Stimulated activated CD8-positive, alpha-beta memory T cell treated with anti-CD3 and anti-CD28 coated beads, Interleukin-4, amount 100 ng/mL, for 1 hour (primary cell): ENCODE measurements at places on chromosomes 1 and 21.

DNA sequence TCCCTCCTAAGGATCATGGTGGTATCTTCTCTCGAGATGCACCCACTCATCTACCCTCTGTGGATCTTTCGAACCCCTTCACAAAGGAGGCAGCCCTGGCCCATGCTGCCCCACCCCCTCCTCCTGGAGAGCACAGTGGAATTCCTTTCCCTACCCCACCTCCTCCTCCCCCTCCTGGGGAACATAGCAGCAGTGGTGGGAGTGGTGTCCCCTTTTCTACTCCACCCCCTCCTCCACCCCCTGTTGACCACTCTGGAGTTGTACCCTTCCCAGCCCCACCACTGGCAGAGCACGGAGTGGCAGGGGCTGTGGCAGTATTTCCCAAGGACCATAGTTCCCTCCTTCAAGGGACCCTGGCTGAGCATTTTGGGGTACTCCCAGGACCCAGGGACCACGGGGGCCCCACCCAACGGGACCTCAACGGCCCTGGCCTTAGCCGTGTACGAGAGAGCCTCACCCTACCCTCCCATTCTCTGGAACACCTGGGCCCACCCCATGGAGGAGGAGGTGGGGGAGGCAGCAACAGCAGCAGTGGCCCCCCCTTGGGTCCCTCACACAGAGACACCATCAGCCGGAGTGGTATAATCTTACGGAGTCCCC, 14.5 kb upstream of the TARS2 start:
- DNase-seq: no peak

DNA sequence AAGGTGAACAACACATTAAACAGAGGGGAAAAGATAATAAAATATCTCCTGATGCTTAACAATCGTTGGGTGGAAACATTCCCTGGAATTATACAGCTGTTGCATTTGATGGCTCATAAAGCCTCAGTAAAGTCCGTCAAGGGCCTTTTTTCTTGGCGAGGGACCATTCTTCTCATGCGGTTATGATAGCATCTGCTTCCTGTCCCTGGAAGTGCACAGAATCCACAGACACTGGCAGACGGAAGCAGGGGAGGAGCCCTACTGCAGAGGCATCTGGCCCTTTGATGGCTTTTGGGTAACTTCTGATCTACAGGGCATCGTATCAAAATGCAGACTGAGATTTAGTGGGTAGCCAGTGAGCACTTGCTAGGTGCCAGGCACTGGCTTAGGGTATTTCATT, 286.9 kb downstream of the KIF26B start:
- DNase-seq: no peak

DNA sequence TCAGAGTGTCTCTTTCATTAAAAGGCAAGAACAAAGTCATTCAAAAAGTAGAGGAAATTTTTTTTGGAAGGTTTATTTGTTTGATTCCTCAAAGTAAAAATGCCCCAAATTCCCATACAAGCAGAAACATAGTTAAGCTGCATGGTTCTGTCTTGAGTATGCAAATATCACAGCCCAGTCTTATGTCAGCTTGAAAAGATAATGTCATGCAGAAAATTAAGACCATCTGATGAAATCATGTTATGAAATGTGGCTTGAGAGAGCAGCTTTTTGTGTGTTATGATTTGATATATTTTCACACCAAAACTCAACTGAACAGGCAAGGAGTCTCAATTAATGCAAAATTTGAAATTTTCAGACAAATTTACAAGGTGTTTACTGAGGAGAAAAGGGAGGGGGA, 411.0 kb downstream of the LMO4 start:
- DNase-seq: no peak

GRCh38 chr1:15981679-15982078, 5.8 kb upstream of the ZBTB17 start:
- no peak for DNase-seq

DNA sequence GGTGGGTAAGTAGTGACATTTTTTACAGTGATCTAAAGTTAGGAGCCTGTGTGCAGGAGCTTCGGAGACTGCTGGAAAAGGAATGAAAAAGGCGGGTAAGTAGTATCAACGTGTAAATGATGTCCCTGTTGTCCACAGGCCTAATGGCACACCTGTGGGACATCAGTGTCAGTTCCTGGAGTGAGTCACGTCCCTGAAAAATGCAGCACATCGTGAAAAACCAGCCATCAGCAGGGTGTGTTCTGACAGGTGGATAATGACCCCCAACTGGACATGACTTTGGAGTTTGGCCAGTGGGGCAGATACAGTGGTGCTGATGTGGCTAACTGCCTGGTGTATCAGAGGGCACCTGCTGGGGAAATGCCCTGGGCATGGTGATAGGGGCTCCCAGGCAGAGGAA, 12.0 kb upstream of the PRDM15 start:
- no peak for DNase-seq

GRCh38 chr1:33985656-33986055, 121.8 kb downstream of the HMGB4 start:
- DNase-seq: no peak
